ENCODE measurements at places on chromosomes 1 and 21.

DNA sequence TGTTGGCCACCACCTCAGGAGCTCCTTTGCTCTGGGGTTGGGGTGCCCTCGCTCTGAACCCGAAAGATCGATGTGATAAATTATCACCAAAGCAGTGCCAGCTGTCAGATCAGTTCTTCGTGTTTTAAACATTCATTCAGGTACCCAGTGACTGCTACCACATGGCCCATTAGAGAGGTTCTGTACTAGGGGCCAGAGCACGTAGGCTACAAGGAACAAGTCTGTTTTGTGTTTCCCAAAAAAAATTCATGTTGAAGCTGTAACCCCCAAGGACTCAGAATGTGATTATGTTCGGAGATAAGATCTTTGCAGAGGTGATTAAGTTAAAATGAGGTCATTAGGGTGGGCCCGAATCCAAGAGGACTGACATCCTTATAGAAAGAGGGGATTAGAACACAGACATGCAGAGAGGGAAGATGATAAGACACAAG is 526.9 kb downstream of the NPHP4 start:
- DNase-seq: no peak

GRCh38 chr1:228297822-228298221 is 90.0 kb downstream of the OBSCN start:
- no peak for DNase-seq

- no peak for DNase-seq
Observed at GRCh38 chr1:80531182-80531581, 1269.6 kb upstream of the ADGRL2 start.

DNA sequence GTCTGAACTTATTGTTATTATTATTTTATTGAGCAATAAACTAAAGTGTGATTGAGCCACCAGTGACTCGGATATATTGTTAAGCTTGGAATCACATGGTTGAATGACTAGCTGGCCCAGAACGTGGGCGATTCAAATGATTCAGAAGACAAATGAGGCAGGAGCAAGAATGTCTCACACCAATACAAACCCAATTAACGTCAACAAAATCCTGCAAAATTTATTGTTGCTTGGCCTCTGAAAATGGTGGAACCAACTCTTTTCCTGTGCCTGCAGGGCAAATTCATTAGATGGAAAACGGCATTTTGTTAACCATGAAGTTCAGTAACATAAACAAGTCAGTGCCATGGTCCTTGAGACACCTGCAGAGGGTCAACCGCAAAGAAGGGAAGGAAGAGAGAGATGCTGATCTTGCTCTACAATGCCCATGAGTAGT is 482.0 kb downstream of the SETD4 start:
- DNase-seq: no peak

DNA sequence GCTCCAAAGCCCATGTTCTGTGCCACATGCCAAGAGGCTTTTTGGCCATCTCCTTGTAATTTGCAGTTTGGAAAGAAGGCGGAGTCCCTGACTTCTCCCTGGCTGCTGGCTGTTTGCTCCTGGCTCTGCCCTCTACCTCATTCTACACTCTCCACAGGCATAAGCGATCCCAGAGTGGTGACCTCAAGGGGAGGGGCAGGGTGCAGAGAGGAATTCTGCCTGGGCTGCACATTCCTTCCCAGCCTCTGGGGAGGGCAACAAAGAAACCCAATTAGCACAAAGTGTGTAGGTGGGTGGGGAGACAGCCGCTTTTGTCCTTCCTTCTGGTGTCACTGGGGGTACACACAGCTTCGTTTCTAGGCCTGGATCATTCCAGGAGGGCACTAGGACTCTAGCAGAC is 95.3 kb downstream of the HIVEP3 start:
- no peak for DNase-seq

- no peak for DNase-seq
Observed at GRCh38 chr1:186178426-186179043, 196.5 kb downstream of the TPR start.

GRCh38 chr1:45348020-45348419 is 7.8 kb upstream of the MUTYH start:
- no peak for DNase-seq

DNA sequence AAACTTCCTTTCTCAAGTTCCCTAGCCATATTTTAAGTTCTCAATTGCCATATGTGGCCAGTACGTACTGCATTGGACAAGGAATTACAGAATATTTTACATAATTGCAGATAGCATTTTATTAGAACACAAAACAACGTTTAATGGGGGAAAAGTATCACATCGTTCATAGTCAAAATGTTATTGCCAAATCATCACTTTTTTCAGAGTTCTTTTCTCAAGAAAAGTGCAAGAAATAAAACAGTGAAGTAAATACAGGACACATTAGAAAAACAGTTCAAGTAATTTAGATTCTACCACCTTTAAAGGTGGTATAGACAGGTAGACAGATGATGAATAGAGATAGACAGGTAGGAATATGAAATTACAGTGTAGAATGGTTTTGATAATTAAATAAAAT is 479.1 kb upstream of the NCAM2 start:
- DNase-seq: no peak

- no peak for DNase-seq
Observed at GRCh38 chr1:5637171-5637570, 355.1 kb downstream of the NPHP4 start.

DNA sequence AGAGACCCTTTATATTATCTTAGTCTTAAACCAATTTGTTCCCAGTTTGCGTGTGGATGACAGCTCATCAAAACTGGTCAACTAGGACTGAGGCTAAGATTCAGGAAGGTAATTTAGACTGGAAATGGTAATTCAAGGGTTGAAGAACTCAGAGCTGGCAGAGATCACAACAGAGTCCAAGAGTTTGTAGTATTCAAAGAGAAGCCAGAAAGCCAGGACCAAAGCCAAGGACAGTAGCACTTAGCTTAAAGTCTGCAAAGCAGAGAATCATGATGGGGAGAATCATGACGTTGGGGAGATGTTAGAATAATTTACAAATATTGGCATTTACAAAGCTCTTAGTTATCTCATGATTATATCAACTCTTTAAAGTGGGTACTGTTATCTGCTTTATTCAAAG is 32.6 kb downstream of the RNF11 start:
- no peak for DNase-seq

DNA sequence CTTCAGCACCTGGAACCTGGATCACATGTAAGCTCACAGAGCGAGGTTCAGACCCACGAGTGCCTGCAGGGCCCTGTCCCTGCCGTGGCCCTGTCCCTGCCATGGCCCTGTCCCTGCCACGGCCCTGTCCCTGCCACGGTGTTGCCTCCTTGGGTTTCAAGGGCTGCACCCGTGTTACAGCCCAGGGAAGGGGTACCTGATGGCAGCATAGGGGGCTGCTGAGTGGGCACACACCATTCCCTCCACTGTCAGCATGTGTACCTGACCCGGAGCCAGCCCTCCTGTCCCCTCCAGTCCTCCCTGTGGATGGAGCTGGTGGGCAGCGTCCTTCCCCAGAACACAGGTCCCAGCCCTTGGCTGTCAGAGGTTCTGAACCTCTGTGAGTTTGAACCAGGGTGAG is 15.3 kb downstream of the DFFB start:
- no peak for DNase-seq

- DNase-seq: no peak
Observed at GRCh38 chr1:52234708-52235107, 92.8 kb downstream of the ZFYVE9 start.

DNA sequence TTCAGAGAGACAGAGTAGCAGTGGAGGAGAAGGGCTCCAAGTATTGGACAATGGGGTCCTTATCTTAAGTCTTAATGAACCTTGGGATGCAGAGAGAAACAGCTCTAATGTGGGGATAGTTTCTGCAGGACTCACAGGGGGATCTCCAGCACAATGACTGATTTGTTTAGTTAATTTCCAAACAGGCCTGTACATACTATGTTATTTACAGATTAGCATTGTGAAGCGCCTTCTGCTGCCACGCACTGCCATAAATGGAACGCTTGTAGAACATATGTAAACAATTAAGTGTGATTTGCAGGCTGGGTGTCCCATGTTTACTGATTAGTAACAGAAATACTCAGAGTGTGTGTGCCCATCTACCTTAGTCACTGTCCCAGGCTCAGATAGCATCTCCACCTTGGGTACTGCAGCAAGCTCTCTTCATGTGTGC is 56.1 kb downstream of the NTPCR start:
- no peak for DNase-seq

GRCh38 chr1:200969726-200970561 is 53.6 kb downstream of the KIF21B start:
- no peak for DNase-seq
